ENCODE measurements at places on chromosomes 3 and 15.

DNA sequence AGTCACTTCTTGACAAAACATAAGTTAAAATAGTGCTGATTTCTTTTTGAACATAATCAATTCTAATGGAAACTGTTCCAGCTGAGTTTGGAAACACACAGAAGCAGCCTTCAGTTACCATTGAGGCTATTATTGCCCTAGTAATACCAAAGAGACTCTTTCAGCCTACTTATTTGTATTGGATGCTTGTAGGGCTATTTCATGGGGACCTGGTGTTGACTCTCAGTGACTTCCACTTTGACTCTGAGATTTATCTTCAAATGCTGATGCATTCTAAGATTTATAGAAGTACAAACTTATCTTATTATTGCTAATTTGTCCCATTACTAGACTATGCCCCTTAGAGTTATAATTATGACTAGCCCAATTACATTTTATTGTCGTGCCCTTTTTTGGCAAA is 67.4 kb downstream of the CMSS1 start:
- DNase-seq = no peak

GRCh38 chr3:131232711-131233267 is 148.8 kb upstream of the NUDT16 start:
- no peak for DNase-seq

DNA sequence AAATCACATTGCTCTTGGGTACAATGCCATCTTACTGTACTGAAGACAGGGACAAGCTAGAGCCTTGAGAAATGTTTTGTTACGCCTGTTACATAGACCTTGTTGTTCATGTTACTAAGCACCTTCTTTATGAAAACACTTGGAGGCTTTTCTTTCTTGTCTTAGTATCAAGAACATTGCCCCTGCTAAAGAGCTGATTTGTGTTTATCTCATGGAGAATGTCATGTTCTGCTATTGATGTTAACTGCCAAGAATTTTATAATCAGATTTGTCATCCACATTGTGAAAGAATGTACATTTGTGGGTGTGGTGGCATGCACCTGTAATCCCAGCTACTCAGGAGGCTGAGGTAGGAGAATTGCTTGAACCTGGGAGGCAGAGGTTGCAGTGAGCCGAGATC is 431.3 kb upstream of the MDFIC2 start:
- no peak for DNase-seq

- no peak for DNase-seq
Observed at GRCh38 chr3:14913926-14914778, 33.2 kb upstream of the NR2C2 start.

GRCh38 chr3:181839916-181840297 is 128.2 kb downstream of the SOX2 start:
- no peak for DNase-seq

- DNase-seq = no peak
Observed at GRCh38 chr3:5258526-5258925, 71.0 kb downstream of the EDEM1 start.

GRCh38 chr3:141450727-141451375 is 36.0 kb upstream of the RASA2 start:
- no peak for DNase-seq

GRCh38 chr3:32200490-32200889 is 38.0 kb upstream of the CMTM8 start:
- no peak for DNase-seq

DNA sequence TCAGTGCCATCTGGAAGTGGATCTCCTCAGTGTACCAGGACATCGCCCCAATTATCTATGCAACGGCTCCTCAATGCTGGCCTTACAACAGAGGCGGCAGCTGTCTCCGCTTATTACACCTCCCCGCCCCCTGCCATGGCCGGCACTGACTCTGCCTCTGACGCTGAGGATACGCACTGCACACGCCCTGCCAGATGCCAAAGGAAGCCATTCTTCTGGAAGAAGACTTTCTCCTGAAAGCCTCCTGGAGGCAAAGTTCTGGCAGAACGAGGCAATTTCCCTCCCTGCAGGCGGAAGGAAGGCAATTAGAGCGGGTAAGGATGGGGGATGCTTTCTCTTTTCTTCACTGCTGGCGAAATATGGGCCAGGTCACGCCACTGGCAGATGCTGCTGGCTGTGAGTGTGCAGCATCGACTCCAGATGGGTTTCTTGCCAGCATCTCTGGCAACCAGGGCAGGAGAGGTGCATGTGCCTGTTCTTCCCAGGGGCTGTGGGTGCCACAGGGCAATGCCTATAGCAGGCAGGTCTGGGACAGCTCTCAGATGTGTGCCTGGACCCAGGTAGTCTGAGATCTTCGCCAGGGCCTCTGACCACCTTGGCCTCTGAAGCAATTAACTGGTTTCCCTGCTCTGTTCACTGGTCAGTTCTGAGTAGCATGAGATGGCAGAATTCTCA is 62.2 kb upstream of the MRPS22 start:
- no peak for DNase-seq

DNA sequence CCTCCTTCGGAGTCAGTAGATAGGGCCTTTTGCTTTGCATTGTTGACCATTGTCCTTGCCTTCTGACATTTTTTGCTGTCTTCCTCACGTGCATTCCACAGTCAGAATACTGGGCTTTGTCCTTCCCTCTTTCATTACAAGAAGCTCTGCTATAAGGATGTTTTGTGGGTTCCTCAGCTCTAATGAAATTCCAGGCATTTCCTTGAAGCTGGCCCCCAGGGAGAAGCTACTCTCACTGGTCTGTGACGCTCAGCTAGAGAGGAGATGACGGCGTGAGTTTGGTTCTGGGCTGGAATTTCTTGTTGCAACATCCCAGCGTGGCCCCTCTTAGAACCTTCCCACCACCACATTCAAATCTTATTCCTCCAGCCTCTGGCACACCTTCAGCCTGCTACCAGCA is 210.2 kb downstream of the TJP1 start:
- no peak for DNase-seq

- DNase-seq = no peak
Observed at GRCh38 chr3:188272481-188273372, 118.8 kb downstream of the LPP start.

DNA sequence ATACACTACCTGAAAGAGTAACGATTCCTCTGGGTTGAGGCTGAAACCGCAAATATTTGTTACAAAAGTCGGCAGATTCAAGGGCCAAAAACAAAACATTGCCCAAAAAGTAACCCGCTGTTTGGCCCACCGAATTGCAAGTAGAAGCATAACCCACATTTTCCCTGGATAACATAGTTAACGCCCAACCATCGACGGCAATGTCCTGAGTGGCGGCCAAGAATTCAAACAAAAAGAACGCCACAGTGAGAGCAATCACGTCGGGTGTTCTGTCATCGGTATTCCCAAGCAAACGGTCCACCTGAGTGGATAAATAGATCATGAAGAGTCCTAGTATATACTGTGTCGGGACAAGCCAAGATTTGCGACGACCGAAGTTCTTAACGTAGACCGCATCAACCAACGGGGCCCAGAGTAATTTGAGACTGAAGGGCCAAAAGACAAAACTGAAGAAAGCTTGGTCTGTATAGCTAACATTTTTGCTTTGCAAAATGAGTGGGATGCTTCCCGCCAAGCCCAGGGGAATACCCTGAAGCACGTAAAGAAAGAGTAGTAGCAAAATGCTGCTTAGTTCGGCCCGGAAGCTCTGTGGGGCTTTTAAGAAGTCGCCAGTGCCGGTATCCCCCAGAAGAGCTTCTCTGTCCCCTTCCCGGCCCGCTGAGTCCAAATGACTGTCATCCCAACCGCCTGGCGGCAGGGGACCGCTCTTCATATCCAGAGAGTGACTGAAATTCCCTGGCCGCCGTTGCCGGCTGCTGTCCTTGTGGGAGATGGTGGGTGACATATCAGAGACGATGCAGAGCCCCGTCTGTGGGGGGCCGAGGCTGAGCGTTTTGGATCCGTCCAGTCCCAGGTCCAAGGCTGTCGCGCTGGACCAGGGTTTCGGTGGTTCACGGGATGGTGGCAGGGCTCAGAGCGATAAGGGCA is 750 bp downstream of the SLC33A1 start:
- DNase-seq = no peak

DNA sequence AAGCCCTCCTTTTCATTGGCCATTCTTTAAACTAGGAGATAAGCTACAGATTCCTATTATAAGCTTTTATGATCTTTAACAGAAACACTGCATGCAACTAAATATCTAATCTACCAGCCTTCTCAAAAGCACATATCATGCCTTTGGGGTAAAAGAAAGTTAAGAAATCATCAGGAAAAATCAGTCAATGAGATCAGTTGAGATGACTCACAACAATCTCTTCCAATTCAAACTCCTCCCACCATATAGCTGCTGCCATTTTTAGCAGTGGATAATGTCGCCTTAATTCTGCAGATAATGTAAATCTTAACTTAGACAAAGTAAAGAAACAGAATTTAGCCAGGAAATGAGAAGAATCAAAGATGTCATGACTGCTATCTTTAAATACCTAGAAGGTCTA is 135.2 kb upstream of the BCL6 start:
- DNase-seq = no peak

- DNase-seq = no peak
Observed at GRCh38 chr15:91508633-91509032, 344.9 kb upstream of the SLCO3A1 start.

DNA sequence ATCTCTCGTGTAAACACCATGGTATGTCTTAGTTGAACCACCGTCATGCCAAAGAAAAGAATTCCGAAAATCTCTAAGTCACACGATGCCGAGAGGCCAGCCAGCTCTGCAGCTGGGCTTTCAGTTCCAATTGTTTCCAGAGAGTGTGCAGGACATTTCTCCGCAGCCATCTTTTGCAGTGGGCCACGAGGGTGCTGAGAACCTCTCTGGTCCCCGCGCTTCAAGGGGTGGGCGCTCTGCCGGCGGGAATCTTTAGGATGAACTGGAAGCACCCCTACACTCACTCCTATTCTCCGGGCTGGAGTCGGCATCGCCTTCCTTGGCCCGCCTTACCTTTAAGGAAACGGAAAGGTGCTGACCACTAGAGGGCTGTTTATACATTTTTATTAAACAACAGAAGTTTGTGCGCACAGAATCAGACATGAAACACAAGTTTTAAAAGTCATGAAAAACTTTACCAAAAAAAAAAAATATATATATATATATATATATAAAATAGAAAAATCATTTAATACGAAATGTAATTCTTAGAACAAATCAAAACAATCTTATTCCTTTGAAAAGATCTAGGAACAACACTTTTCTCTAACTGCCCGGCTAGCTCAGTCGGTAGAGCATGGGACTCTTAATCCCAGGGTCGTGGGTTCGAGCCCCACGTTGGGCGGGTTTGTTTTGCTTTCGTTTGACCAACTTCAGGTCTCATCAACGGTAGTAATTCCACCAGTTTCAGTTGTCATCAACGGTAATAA is 12.5 kb upstream of the MORF4L1 start:
- DNase-seq = peak; percentile 60

DNA sequence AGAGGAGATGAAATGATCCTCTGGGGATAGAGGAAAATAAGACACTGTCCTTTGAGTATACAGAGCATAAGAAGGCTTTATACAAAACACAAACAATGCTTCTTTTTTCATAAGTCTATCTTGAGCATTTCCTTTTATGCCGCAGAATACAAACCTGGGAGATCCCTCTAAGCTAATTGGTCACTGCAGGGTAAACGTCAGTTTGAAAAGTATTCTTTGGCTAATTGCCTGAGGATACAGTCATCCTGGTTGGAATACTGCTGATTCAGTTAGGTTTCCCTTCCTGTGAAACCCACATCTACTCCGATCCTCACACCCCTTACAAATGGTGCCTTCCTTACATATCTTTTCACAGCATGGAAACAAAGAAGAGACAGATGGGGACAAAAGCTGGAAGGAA is 10.6 kb downstream of the WNT5A start:
- DNase-seq = no peak

- no peak for DNase-seq
Observed at GRCh38 chr3:133487204-133487603, 86.3 kb upstream of the CDV3 start.

GRCh38 chr15:61084944-61085367 is 144.1 kb downstream of the RORA start:
- DNase-seq = no peak

GRCh38 chr3:933326-933725 is 159.5 kb upstream of the CNTN6 start:
- no peak for DNase-seq

DNA sequence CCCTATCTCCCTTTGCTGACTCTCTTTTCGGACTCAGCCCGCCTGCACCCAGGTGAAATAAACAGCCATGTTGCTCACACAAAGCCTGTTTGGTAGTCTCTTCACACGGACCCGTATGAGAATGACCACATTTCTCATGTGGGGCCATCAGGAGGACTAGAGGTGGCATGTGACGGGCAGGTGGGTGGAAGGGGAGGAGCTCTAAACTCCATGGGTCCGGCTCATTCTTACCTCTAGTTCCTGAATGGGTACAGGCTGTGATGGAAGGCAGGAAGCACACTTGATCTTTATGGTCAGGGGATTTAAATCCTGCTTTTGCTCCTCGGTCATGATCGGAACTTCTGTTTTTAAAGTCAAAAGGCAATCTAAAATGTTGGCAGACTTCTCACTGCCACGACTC is 28.6 kb downstream of the CFAP92 start:
- DNase-seq = no peak

- no peak for DNase-seq
Observed at GRCh38 chr3:111947231-111947630, 31.6 kb upstream of the ABHD10 start.

DNA sequence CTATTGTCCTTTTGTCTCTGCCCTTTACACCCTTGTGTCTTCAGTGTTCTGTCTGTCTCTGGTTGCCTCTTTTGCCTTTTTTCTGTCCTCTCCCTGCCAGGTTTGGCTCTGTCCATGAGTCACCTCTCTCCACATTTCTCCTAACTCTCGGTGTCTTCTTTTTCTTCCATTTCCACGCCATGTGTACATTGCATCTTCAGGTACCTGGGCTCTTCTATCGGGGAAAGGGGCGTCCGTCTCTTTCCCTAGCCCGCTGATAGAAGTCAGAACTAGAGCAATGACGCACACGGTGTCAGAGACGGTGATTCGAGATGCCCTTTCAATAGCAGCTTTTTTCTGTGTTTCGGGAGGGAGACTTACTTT is 641 bp downstream of the OPA1 start:
- DNase-seq = peak; percentile 22

GRCh38 chr15:66963710-66964109 is 101.7 kb upstream of the SMAD3 start:
- DNase-seq = no peak

DNA sequence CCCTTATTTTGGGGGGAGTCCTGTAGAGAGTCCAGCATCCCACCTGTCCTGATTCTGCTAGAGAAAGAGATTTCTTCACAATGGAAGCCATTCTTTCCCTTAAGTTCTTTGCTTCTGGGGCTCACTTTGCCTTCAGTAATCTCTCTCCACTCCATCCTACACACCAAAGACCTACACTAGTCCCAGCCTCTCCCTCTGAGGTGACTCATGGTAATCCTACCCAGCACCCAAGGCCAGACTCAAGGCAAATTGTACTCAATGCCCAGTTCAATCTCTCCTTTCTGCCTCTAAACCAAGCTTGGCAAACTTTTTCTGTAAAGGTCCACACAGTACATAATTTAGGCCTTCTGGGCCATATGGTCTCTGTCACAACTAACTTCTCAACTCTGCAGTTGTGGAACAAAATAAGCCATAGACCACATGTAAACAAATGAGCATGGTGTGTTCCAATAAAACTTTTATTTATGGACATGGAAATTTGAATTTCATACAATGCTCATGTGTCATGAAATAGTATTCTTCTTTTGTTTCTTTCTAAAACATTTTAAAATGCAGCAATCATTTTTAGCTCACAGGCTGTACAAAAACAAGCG is 72.5 kb downstream of the MRPL46 start:
- DNase-seq = no peak
